Fibroblast of villous mesenchyme (primary cell): ENCODE measurements at places on chromosomes 2 and 18. TPM values are rescaled to one million over a fixed set of nuclear protein-coding genes. Genes with fewer than 3 reads are reported as not detected.
A peak's percentile ranks its signal among the peaks of the same experiment; 100 is the strongest.

DNA sequence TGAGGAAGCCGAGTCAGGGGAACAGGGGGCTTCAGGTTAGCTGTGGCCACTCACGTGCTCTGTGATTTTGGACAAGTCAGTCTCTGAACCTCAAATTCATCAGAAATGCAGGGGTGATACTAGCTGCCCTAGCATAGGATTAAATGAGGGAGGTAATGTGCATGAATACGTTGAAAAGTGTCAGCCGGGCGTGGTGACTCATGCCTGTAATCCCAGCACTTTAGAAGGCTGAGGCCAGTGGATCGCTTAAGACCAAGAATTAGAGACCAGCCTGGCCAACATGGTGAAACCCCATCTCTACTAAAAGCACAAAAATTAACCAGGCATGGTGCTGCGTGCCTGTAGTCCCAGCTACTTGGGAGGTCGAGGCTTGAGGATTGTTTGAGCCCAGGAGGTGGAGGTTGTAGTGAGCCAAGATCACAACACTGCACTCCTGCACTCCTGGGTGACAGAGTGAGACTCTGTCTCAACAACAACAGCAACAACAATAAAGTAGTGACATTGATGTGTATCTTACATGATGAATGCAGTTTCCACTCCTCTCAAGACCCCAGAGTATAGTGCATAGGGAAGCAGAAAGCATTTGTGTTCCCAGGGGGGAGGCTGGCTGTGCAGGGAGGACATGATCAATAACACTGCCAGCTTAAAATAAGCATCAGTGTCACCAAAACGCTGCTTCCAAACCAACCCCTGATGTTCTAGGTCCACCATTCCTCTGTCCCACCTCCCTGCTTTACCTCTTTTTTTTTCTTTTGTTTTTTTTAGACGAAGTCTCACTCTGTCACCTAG is 68.8 kb downstream of the HNRNPLL start:
- peak; percentile 44 for DNase-seq

- no peak for DNase-seq
These were observed 100.0 kb downstream of the BIRC6 start for GRCh38 chr2:32456808-32457207.

Gene TDRD15
- total RNA-seq, result not detected in 2 replicates

Gene SH3BP4
- total RNA-seq, result 92.1 and 115 TPM in 2 replicates

- DNase-seq, result no peak
These were observed 60.3 kb downstream of the TLK1 start for GRCh38 chr2:171100370-171100769.

GRCh38 chr2:14761118-14761517 is 128.6 kb downstream of the LRATD1 start:
- no peak for DNase-seq

Gene PPP1R1C
- total RNA-seq, result 0.32 and 2.2 TPM in 2 replicates

Gene EMILIN1
- 144 and 160 TPM in 2 replicates for total RNA-seq

DNA sequence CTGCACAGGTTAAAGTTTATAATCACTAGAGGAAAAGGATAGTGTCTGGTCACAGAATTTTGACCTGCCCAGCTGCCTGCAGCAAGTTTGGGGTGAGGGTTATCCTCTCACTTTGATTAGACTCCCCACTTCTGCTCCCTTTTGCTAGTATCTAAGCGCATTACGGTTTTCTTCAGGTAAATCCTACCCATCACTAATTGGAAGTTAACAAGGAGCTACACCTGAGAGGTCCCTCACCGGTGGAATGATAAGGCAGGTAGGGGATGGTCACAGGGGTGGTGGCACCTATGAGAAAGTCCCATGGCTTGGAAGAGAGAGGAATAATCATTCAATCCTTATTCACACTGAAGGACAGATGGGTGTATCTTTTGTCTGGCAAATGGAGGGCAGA is 7.6 kb downstream of the BCL2 start:
- DNase-seq, result no peak

Gene NCKAP5
- 28.7 and 47.9 TPM in 2 replicates for total RNA-seq

DNA sequence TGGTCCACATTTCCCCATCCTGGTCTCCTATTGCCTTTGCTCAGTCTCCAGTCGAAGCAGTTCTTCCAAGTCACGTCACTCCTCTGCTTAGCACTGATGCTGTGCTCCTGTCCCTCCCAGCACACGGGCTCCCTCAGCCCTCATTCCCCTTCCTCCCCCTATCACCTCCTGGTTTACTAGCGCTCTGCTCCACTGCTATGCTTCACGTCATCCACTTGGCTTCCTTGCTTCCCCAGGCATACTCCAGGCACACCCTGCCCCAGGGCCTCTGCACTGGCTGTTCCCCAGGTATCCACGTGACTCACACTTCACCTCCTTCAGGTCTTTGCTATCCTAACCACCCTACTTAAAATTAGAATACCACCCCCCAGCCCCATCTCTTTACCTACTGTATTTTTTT is 269.3 kb downstream of the GLI2 start:
- no peak for DNase-seq

DNA sequence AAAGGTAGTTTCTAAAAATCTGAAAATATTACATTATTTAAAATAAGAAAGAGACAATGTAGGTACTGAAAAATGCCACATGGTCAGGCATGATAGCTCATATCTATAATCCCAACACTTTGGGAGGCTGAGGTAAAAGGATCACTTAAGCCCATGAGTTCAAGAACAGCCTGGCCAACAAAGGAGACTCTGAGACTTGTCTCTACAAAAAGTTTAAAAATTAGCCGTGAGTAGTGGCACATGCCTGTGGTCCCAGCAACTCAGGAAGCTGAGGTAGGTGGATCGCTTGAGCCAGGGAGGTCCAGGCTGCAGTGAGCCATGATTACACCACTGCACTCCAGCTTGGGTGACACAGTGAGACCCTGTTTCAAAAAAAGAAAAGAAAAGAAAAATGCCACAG is 21.8 kb downstream of the ATAD2B start:
- no peak for DNase-seq

Gene ZFP36L2
- total RNA-seq, result 12.2 and 25.9 TPM in 2 replicates
